OCI-M1 (cell line): ENCODE measurements at places on chromosomes 12 and 14.

- DNase-seq, result peak; percentile 89
These were observed 118.5 kb downstream of the TTC7B start for GRCh38 chr14:90697577-90698206.

DNA sequence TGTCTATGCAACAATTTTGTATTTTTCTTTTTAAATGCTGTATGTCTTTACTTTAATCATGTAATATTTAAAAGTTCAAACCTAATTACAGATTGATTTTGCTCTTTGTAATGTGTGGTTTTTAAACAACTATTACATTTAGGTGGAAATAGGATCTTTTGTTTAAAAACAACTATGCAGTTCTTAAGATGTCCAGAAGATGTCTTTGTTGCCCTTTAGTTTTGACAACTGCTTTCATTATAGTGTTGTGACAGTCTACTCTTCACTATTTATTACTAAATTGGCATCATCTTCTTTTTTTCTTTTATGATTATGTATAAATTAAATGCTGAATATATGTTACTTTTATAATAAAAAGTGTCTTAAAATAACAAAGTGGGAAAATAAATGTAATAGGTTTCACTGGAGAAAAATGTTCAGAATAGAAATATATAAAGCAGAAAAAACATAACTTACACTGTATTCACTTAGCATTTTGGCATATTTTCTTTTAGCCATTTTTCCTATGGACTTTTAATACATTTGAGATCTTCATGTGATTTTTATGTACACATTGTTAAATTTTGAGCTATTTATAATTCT is 27.1 kb upstream of the PCNX4 start:
- peak; percentile 67 for DNase-seq

DNA sequence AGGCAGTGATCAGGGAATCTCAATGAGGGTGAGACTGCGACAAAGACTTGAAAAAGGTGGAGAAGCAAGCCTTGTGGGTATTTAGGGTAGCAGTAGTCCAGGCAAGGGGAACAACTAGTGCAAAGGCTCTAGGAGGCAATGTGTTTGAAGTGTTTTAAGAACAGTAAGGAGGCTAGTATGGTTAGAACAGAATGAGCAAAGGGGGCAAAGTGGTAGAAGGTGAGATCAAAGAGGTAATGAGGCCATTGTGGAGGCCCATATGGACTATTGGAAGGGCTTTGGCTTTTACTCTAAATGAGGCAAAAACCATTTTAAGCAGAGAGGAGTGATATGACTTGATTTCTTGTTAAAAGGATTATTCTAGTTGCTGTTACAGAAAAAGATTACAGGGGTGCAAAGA is 16.8 kb downstream of the HIF1A start:
- no peak for DNase-seq

DNA sequence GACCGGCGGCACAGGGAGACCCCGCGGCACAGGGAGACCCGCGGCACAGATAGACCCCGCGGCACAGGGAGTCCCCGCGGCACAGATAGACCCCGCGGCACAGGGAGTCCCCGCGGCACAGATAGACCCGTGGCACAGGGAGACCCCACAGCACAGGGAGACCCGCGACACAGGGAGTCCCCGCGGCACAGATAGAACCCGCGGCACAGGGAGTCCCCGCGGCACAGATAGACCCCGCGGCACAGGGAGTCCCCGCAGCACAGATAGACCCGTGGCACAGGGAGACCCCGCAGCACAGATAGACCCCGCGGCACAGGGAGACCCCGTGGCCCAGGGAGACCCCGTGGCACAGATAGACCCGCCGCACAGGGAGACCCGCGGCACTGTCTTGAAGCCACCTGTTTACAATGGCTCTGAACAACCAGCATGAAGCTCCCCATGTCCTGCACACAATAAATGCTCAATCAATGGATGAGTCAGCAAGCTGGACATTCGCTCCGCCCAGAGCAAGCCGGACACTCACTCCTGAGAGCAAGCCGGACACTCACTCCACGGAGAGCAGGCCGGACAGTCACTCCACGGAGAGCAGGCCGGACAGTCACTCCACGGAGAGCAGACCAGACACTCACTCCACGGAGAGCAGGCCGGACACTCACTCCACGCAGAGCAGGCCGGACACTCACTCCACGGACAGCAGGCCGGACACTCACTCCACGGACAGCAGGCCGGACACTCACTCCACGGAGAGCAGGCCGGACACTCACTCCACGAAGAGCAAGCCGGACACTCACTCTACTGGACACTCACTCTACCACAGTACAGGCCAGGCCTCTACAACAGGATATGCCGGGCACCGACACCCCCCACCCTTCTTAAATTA is 121.9 kb downstream of the RFLNA start:
- DNase-seq, result no peak

GRCh38 chr12:93684716-93685115 is 7.5 kb downstream of the CRADD start:
- no peak for DNase-seq

DNA sequence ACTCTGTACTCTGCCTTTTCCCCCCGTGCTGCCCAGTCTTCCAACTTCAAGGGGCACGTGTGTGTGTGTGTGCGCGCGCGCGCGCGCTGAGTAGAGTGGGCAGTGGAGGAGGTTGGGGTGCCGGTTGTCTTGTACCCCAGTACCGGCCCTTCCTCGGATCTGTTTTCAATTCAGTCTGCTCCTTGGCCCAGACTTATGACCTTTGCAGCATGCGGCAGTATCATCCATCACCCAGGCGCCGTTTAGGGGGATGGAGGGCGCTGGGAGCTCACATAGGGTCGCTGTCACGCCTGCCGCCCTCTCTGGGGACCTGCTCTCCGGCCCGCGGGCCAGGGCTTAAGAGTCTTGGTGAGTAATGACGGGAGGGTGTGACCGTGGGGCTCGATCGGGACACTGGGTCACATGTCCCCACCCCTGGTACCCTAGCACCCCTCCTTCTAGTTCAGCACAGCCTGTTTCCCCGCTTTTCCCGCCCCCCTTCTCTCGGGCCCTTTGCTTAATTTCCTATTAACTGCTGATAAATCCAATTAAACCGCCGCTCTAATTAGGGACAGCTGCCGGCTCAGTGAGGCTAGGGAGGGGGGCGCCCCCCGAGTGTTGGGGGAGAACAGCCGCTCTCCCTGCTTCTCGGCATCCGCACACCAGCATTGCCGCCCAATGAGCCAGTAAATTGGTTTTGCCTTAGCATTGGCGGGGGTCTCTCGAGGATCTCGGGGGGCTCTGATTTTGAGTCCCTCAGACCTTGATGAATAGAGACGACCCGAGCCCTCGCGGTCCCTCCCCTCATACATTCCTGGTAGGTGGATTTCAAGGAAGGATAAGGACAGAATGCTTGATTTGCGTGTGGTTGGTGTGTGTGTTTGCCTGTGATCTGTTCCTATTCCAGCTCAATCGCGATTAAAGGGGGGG is 9.3 kb downstream of the STAC3 start:
- DNase-seq, result no peak

- DNase-seq, result peak; percentile 64
These were observed 1493.1 kb upstream of the FLRT2 start for GRCh38 chr14:84036840-84037239.

DNA sequence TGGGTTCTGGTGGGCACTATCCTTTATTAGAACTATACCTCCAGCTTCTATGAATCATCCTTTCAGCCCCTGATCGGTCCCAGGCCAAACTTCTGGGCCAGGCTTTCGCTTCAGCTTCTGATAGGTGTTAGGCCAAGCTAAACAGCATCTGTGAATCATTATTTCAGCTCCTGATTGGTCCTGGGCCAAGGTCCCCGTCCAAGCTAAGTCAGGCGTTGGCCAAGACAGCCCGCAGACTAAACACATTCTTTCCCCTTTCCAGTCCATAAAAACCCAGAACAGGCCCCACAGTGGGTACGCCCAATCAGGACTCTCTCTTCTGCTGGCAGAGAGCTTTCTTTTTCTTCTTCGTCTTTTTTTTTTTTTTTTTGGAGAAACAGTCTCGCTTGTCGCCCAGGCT is 1808.9 kb upstream of the SEL1L start:
- no peak for DNase-seq

GRCh38 chr12:92915365-92915764 is 13.7 kb downstream of the EEA1 start:
- DNase-seq, result no peak

DNA sequence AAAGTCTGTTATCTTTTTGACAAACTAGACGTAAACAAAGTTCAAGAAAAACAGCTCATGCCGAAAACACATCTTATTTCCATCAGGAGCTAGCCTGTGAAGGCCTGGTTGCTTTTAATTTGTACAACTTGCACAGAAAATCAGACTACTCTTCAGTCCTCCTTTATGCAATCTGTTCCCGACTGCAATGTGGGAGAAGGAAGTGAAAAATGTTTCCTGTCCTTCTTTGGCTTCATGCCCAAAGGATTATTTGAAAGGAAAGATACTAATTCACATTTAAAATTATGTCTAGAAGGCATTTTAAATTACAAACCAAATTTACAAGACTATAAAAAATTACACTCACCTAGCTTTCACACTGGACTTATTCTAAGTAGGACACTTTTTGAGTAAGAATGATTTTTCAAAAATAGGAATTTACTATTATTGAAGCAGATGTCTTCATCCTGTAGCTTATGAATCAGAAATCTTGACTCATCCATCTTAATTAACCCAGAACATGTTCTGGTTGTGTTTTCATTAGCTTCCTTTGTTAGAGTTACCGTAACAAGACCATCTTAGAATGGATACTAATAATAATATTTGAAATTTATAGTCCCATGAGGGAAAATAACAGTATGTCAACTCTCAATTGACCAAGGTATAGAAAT is 272.6 kb downstream of the PRKD1 start:
- DNase-seq, result no peak

- no peak for DNase-seq
These were observed 252.5 kb downstream of the RPL10L start for GRCh38 chr14:46399049-46399448.

DNA sequence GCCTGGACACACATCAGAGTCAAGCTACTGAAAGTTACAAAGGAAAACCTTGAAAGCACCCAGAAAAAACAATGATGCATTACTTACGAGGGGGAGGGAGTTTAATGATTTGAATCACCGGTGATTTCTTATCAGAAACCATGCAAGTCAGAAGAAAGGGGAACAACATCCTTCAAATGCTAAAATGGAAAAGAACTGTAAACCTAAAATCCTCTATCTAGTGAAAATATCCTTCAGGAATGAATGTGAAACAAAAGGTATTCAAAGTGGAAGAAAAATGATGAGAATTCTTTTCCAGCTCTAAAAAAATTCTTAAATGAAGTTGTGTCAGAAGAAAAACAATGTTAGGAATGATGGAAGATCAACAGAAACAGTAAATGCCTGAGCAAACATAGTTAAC is 16.8 kb downstream of the SCAF11 start:
- peak; percentile 46 for DNase-seq

DNA sequence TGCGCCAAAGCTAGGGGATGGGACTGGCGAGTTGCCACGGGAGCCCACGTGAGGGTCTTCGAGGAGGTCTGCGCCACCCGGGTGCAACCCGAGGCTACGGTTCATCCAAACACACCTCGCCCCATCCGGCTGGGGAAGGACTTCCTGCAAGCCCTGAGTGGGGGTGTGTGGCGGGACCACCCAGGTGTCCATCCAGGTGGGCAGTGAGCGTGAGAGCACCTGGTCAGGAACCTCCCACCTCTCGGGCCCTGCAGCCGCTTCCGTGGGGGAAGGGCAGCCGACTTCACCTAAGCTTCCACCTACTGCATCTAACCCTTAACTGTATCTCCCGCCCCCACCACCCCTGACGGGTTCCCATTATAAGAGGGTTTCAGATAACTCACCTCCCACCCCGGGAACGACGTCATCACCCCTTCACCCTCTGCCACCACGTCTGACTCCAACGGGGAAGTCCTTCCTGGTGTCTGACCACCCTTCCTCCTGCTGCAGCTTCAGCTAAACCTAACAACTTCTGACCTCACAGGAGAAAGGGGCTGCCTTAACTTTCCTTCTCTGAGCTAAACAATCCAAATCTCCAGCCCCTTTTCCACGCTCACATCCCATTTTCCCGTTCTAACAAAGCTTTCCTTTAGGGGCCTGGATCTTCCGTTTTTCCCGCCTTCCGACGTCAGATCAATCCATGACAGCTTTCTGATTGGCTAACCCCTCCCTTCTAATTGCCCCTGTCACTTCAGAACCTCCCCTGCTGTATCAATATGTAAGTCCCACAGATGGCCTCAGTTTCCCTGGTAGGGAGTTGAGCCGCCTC is 27.4 kb upstream of the SMUG1 start:
- DNase-seq, result peak; percentile 57

DNA sequence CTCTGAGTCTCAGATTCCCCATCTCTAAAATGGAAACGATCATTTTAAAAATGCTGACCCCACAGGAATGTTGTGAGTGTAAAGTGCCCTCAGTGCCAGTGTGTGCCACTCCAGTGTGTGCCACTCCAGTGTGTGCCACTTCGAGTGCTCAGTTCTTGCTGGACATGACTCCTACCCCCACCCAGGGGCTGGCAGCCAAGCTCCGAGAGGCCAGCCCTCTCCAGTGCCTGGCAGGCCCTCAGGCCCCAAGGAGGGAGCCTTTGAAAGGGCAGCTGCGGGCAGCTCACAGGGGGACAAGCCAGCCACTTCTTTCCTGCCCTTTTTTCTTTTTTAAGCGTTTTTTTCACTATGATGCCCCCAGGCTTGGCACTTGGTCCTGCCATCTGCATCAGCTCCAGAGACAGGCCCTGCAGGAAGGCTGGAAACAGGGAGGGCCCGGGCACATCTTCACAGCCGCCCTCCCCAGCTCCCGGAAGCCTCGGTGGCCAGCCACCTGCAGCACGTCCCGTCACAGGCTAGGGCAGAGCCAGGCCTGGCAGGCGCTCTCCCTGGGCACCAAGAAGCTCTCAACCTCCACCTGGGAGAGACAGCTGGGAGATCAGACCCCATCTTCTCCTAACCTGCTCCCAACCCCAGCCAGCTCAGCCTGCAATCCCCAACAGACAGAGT is 29.8 kb downstream of the NCOR2 start:
- DNase-seq, result no peak

DNA sequence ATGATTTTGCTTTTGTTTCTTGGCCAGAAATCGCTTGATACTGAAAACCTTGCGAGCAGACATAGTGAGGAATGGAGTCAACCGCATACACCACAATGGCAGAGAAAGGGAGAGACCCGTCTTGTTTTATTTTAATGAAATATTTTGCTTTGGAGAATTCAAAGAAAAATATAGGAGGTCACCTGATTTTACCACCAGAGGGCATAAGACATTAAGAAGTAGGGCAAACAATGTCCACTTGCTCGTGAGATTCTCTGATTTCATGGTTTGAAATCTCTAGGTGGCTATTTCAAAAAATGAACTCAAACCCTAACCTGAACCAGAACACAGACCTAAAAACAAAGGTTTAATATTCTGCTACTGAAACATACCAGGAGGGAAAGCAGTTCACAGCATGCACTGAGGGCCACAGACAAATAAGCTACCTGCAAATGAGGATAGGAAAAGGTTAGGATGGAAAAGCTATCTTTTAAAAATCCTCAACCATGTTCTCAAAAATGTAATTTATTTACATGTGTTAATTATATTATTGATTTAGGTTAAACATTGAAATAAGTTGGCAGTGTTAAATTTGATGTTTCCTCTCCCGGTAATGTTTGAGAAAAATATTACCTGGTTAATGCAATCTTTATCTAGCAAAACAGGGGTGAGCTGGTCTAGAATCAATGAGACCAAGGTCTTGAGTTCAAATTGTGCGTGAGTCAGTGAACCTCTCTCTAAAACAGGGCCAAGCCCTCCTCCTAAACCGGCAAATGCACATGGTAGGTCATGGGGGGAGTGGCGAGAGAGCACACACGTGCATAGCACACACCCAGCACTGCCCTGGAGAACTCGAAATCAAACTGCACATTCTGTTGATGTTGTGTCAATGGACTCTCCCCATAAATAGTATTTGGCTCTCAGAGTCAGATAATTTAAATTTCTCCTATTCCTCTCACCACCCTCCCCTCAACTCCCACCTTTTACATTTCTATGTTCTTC is 12.5 kb downstream of the IFNG-AS1 start:
- peak; percentile 56 for DNase-seq

GRCh38 chr14:61812347-61813095 is 50.3 kb downstream of the SNAPC1 start:
- no peak for DNase-seq
